Lung (tissue), 17 donors: ENCODE measurements at places on chromosomes 2 and 18.

DNA sequence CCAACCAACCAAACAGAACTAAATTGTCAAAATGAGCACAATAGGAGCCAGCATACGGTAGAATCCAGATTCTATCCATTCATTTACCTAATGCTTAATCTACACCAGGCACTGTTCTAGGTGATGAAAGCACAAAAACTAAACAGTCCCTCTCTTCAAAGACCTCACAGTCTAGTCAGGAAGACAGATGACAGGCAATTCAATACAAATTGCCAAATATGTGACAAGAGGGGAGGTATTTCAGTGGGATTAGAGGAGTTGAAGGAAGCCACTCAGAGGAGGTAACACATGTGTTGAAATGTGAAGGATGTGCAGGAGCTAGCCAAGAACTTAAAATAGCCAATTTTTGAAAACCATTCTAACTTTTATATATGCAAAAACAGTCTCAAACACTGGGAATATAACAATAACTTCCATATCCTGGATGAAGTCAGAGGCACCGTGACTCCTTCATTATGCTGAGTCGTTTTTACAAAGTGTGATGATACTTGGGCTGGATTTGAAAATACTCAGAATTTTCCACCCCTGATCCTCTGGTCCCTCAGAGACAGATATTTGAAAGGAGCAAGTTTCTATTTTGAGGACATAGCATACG lies 204.9 kb downstream of the PID1 start:
- DNase-seq = no peak

- peak; percentile 51 for DNase-seq
Measured at GRCh38 chr2:118222672-118223421, 134.6 kb downstream of the INSIG2 start.

- no peak for DNase-seq
Measured at GRCh38 chr2:24456599-24457556, 34.2 kb upstream of the NCOA1 start.

GRCh38 chr2:85988914-85989270 lies 100.1 kb upstream of the ST3GAL5 start:
- no peak for DNase-seq

GRCh38 chr2:224041554-224041953 lies 2.5 kb upstream of the SERPINE2 start:
- DNase-seq = peak; percentile 19

- DNase-seq = no peak
Measured at GRCh38 chr2:37459095-37459981, 114.9 kb downstream of the QPCT start.

DNA sequence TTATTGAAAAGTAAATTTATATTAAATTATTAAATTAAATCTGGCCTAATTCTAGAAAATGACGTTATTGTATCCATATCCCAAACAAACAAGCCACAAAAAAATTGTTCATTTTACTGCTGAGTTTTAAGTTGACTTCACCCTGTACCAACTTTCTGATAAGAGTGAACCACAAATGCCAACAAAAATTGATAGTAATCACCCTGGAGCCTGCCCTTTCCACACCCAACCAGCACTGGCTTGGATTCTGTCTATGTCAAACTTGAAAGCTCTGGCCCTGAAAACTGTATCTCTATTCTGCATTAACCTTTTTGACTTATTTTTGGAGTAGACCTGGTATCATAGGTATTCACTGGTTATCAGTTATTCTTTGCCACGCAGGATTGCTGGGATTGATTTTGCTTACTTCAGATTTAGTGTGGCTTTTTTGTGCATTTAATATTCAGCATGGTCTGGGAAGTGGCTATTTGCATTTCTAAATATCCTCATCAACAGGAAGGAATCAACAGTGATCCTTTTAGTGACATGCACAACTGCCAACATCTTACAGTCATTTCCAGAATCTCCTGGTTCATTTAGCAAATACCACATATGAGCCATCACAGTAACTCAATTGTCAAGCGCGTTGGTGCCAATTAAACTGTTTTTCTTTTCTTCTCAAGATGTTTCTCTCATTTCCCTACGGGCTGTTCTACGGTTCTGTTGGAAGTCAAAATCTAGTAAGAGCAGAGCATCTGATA lies 11.4 kb upstream of the SRBD1 start:
- DNase-seq = no peak

DNA sequence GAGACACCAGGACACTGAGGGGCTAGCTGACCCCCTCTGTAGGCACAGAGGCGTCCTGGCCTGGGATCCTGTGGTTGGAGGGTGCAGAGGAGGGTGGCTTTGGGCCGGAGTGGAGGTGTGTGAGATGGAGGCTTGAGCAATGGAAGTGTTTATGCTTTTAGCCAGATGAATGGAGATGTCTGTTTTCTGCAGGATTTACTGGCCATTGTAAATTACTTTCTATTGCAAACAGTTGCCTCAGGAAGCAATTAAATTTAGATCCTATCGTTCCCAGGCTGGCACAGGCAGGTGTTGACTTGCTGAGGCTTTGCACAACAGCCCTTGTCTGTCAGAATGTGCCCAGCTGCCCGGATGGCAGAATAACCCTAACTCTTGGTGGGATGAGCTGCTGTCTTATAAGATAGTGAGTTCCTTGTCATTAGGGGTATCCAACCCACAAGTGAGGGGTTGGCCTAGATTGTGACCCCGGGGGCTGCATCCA lies 1.8 kb upstream of the ARID5A start:
- DNase-seq = no peak

GRCh38 chr2:152320814-152321213 lies 14.2 kb upstream of the FMNL2 start:
- DNase-seq = no peak

- DNase-seq = peak; percentile 76
Measured at GRCh38 chr2:26561918-26562810, 79.0 kb downstream of the CIB4 start.

- DNase-seq = peak; percentile 69
Measured at GRCh38 chr2:38375696-38376345, 1.3 kb downstream of the ATL2 start.

DNA sequence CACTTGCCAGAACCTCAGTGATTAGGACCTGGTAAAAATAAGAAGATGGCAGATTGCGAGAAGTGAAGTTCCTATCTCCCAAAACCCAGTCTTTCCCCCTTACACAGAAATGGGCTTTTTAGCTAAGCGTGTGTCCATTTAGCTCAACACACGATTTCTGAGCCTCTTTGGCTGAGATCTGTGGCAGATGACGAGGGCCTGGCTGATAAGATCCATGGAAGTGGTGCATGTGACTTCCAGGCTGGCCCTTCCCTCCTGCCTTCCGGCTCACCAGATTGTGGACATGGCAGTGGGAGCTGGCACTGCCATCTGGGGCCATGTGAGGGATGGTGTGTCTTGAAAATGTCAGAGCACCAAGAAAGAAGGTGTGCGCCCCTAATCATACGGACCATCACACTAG lies 41.0 kb upstream of the ZFP36L2 start:
- peak; percentile 83 for DNase-seq

- DNase-seq = no peak
Measured at GRCh38 chr2:169727065-169727464, 6.6 kb upstream of the KLHL23 start.

GRCh38 chr2:219459460-219460311 lies 25.0 kb downstream of the SPEG start:
- peak; percentile 70 for DNase-seq

DNA sequence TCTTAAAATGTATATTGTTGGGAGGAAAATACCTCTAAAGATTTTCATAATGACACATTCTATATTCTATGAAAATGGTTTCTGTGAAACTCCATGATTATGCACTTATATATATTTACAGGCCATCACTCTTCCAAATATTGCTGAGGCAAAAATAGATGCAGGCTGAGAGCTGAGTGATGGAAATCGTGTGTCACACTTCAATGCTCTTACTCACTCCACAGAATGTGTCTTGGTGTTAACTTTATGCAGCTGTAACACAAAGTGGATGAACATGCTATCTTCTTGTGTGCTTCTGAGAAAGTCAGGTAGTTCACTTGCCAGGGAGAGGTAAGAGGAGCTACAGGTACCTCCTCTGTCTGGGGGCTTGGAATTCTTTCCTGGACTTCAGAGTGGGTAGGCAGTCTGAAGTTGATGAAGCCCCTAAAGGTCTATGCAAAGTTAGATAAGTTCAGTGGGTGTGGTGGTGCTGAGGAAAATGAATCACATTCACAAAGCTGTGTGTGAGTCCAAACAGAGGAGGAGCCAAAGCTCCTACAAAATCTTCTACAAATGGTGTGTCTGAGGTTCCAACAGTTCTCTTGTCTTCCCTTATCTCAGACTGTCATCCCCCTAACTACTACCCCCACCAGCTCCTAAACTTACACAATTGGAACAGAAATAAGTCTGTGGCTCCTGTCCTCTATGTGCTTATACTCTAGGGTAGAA lies 74.2 kb upstream of the ST6GAL2 start:
- no peak for DNase-seq

GRCh38 chr2:237196409-237196808 lies 110.7 kb downstream of the COPS8 start:
- peak; percentile 83 for DNase-seq

- peak; percentile 52 for DNase-seq
Measured at GRCh38 chr2:114661971-114662939, 219.8 kb downstream of the DPP10 start.

- no peak for DNase-seq
Measured at GRCh38 chr2:11104794-11105660, 50.2 kb upstream of the SLC66A3 start.

- DNase-seq = no peak
Measured at GRCh38 chr2:124908411-124908810, 883.3 kb downstream of the CNTNAP5 start.

GRCh38 chr2:25707927-25708590 lies 34.7 kb upstream of the DTNB start:
- DNase-seq = peak; percentile 15
